ENCODE measurements at places on chromosomes 2 and 18.

- no peak for DNase-seq
Observed at GRCh38 chr2:146385031-146385430, 1459.8 kb upstream of the ACVR2A start.

GRCh38 chr2:234949762-234950434 lies 1.9 kb upstream of the SH3BP4 start:
- no peak for DNase-seq

GRCh38 chr2:219099329-219099728 lies 38.6 kb upstream of the IHH start:
- no peak for DNase-seq

DNA sequence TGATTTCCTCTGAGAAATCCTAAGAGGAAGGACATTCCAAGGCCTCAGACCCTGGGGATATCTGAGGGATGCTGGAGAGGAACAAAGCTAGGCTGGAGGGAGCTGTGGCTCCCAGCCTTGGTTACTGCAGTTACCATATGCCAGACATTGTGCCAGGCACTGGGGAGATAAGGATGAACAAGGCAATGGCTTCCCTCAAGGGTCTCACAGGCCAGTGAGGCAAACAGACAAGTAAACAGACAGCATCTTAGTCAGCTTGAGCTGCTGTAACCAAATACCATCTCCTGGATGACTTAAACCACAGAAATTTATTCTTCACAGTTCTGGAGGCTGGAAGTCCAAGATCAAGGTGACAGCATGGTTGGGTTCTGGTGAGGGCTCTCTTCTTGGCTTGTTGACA lies 91.8 kb downstream of the SKA1 start:
- no peak for DNase-seq

DNA sequence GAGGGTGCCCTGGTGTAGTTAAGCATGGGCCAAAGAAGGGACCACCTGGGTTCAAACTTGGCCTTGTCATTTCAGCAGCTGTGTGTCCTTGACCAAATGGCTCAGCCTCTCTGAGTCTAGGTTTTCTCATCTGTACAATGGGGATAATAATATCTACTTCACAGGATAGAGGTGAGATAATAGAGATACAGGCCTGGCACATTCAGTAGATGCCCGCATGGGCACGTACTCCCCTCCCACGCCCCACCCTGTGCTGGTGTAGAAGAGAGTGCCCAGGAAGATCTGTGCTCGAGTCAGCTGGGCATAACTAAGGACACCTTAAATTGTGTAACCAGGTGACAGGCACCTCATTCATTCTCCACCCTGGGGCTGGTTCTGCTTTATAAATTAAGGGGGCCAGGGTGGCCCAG lies 8.4 kb upstream of the TMEM185B start:
- no peak for DNase-seq

DNA sequence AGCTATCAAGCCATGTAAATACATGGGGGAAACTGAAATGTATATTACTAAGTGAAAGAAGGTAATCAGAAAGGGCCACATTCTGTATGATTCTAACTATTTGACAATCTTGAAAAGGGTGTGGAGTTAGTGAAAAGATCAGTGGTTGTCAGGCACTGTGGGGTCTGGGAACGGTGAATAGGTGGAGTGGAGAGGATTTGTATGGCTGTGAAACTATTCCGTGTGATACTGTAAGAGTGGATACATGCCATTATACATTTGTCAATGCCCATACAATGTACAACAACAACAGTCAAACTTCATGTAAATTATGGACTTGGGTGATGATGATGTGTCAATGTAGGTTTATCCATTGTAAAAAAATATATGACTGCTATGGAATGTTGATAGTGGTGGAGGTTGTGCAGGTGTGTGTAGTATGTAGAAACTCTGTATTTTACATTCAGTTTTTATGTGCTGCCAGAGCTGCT lies 1116.2 kb downstream of the SUCLG1 start:
- peak; percentile 6 for DNase-seq

DNA sequence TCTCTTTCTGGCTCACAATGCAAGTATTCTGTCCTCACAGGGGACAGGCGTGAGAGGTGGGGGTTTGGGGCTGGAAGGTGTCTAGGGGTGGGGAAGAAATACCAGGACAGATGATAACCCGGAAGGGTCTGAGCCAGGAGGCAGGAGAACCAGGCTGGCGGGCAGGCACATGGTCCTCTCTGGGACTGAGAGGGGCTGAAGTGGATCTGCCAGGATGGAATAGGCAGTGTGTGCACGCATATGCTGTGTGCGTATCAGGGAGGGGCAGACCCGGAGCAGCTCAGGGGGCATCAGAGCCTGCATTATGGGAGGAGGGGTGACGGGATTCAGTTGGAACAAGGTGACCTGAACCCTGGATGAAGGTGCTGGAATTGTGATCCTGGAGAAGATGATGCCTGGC lies 157.3 kb downstream of the DYSF start:
- no peak for DNase-seq

DNA sequence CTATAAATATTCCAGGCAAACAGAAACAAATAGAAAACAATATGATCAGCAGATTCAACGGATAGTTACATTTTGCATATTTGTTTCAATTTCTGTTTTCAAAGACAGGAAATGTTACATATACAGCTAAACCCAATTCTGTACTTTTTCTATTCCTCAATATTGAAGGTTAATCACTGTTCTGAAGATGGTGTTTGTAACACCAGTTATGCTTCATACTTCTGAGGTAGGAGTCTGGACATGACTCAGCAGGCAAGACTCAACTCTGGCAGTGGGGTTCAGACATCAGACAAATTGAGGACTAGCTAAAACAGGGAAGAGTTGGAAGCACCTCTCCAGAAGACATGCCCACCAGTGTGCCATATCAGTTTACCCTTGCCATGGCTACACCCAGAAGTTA lies 16.6 kb downstream of the SERPINB13 start:
- no peak for DNase-seq

DNA sequence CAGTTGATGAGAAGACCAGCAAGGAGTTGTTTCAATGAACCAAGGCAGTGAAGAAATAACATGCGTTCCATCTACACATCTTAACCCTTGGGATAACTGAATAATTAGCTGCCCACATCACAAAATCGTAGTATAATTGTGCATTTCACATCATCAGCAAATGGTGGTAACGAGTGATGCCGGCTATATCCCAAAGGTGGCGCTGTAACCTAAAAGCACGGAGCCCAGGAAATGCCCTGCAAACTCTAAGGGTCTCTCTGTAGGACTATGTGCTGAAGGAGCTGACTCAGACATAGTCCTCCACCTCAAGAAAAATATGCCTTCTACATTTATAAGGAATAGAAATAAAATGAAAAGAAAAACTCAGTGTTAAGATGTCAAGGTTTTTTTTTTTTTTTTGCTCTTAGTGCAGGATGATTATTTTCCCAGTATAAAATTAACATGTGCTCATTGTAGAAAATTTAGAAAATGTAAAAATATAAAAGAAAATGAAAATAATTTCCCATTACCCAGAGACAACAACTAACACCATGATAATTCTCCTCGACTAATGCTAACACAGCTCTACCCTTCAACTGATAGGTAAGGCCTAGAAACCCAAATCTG lies 23.1 kb upstream of the DSG3 start:
- DNase-seq = no peak

- no peak for DNase-seq
Observed at GRCh38 chr2:108635630-108636354, 83.5 kb upstream of the RANBP2 start.

GRCh38 chr2:1705557-1706076 lies 38.7 kb downstream of the PXDN start:
- no peak for DNase-seq

DNA sequence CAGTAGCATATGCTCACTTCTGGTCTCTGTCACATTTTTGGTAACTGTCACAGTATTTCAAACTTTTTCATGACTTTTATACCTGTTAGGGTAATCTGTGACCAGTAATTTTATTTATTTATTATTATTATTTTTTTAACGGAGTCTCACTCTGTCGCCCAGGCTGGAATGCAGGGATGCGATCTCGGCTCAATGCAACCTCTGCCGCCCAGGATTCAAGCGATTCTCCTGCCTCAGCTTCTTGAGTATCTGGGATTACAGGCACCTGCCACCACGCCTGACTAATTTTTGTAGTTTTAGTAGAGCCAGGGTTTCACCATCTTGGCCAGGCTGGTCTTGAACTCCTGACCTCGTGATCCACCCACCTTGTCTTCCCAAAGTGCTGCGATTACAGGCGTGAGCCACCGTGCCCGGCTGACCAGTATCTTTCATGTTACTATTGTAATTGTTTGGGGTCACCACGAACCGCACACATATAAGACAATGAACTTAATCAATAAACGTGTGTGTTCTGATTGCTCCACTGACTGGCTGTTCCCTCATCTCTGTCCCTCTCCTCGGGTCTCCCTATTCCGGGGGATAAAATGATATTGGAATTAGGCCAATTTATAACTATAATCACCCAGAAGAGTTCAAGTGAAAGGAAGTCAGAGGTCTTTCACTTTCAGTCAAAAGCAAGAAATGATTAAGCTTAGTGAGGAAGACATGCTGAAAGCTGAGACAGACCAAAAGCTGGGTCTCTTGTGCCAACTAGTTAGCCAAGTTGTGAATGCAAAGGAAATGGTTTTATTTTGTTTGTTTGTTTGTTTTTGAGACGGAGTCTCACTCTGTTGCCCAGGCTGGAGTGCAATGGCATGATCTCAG lies 22.9 kb downstream of the TGIF1 start:
- no peak for DNase-seq

GRCh38 chr2:84858937-84859336 lies 21.9 kb downstream of the TRABD2A start:
- DNase-seq = no peak

DNA sequence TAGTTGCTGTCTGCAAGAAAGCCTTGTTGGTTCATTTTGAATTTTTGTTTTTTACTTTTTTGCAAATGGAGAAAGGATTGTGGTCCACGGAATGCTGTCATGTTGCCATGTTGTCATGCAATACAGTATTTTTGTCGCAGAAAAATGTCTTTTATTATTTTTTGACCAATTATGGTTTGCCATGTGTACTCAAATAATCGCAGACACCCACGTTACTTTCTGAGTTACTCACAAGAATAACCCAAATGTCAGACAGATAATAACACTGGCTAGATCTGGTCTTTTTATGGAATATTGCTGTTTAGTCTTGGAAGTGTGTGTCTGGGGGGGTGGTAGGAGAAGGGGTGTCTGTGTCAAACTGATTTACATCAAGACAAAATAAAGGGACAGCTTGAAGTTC lies 188.9 kb downstream of the LTBP1 start:
- DNase-seq = no peak

- DNase-seq = no peak
Observed at GRCh38 chr2:211766689-211767088, 771.9 kb downstream of the ERBB4 start.

GRCh38 chr2:14910654-14911053 lies 278.1 kb downstream of the LRATD1 start:
- no peak for DNase-seq

DNA sequence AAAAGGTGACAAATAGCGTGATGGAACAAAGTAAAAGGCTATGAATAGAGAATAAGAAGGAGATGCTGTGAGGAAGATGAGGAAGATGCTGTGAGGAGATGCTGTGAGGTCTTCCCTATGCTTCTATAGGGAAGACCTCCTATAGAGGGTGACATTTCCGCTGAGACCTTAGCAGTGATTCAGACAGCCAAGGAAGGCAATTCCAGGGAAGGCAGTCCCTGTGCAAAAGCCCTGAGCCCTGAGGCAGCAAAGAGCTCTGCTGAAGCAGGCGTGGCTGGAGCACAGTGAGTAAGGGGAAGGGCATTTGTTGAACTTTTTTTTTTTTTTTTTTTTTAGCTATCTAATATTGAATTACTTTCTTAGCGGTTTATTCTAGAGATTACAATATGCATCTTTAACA lies 142.7 kb upstream of the FOSL2 start:
- DNase-seq = no peak

DNA sequence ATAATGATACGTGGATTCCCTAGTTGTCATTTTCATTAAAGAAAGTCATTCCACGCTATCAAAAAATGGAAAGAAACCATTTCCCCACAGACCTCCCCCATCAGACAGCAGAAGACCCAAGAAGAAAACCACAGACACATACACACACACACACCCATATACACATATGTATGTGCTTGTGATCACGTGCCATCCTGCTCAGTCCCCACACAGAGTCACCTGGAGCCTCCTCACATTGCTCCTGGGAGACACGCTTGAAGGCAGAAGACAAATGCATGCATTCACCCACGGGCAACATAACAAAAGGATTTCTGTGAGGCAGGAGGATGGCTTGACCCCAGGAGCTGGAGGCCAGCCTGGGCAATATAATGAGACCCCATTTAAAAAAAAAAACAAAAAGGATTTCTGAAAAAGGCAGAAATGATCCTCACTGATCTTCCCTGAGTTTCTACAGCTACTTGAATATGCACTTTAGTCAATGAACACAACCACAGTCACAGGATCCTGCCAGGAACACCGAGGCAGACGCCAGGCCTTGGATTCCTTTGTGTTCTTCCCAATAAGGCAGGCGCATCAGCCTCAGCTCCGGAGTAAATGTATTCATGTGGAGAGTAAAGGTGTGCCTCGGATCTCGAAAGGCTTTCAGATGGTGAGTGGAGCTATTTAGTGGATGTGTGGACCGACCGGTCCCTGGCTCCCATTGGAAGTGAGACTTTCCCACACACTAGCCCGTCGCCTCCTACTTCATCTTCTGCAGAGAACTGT lies 21.0 kb downstream of the TGFBRAP1 start:
- no peak for DNase-seq

GRCh38 chr2:26838121-26838906 lies 9.6 kb upstream of the DPYSL5 start:
- DNase-seq = no peak

DNA sequence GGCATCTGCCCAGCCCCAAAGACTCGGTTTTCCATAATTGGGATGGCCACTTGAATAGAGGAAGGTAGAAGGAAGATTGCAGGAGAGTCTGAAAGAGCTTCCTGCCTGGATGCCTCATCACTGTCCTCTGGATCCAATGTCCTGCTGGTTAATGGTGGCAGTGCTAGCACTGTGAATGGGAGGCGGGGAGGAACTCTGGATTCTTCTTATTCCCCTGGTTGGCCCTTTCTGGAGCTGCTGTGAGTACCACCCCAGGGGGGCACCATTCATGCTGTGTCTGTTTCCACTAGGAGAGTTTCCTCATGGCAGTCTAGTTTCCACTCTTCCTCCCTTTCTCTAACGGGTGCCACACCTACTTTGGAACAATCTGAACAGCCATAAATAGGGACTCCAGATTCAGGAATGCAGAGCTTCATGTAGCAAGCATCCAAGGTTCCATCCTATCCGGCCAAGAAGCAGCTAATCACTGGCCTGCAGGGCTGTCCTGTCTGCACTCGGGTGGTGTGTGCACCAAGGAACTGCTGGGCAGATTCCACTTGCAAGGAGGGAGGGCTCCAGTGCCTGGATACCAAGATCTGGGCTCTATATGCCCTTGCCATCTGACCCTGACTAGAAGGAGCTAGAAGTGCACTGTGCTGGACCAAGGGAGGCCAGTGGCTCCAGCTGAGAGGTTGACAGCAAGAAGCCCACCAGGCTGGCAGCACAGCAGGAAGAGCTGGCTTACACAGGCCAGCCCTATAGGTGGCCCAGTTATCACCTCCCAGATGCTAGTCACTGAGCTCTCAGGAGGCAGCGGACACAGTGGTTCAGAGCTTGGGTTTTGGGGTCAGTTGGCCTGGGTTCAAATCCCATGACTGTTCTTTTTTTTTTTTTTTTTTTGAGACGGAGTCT lies 4.6 kb upstream of the ATOH8 start:
- no peak for DNase-seq
